H1 (cell line): ENCODE measurements at places on chromosomes 11 and 22.
A peak's percentile ranks its signal among the peaks of the same experiment; 100 is the strongest.

- DNase-seq = no peak
Measured at GRCh38 chr11:8531312-8531711, 62.7 kb downstream of the STK33 start.

GRCh38 chr11:2991452-2992233 is 486 bp downstream of the NAP1L4 start:
- DNase-seq = no peak

- DNase-seq = no peak
Measured at GRCh38 chr11:44564670-44565210, 723 bp upstream of the CD82 start.

DNA sequence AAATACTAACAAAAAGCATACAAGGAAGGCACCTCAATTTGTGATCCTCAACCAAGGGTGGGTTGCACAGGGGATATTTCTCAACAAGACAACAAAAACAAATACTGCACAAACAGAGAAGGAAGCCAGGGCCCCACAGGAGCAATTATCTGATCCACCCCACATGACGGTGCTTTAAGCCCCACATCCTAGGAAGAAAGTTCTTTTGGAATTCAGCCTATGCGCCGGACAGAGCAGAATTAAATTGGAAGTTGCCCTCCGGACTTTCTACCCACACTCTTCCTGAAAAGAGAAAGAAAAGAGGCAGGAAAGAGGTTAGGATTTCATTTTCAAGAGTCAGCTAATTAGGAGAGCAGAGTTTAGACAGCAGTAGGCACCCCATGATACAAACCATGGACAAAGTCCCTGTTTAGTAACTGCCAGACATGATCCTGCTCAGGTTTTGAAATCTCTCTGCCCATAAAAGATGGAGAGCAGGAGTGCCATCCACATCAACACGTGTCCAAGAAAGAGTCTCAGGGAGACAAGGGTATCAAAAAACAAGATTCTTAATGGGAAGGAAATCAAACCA is 40.6 kb downstream of the OSBP start:
- DNase-seq = no peak

DNA sequence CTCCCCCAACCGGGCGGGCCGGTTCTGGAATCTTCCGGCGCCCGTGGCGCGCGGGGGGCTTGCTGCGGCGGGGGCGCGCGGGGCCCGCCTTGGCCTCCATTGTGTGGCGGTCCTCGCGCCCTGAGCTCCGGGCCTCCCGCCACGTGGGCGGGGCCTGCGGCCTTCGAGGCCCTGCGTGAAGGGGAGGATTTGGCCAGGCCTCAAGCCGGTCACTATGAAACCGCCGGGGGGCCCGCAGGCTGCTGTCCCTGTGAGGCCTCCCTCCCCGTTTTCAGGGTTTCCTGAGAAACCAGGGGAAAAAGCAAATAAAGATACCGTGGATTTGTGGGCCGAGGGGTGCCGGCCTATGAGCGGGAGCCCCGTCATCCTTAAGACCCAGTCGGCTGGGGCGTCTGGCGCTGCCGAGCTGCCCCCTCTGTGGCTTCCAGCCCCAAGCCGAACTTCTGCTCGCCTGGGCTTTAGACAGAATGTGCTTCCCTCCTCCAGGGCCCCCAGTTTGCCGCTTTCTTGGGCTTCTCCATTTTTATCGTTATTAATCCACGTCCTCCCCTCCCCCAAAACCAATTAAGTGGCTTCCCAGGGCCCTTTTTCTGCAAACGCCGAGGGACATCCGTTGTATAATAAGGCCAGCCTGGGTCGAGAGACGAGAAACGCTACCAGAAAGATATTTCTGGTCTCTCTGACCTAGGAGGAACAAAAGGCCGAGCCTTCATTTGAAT is 602 bp downstream of the EWSR1 start:
- DNase-seq = no peak

GRCh38 chr11:130778026-130778425 is 138.3 kb downstream of the SNX19 start:
- DNase-seq = no peak

DNA sequence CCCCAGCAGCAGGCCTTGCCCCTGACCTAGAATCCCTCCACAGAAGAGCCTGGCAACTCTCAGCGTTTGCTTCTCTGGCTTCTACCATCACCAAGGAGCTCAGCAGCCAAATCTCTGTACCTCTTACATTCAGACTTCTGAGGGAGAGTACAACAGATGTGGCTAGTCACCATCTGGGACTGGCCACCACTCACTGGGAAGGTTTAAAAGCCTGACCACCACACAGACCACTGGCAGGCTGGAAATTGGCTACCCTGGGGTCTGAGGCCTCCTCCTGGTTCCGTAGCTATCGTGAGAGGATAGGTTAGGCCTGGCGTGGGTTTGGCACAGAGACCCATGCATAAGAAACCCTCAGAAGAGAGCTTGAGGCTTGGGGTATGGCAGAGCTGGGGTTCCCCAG is 478.5 kb upstream of the CADM1 start:
- no peak for DNase-seq

GRCh38 chr11:46009647-46010046 is 87.2 kb downstream of the LARGE2 start:
- no peak for DNase-seq

DNA sequence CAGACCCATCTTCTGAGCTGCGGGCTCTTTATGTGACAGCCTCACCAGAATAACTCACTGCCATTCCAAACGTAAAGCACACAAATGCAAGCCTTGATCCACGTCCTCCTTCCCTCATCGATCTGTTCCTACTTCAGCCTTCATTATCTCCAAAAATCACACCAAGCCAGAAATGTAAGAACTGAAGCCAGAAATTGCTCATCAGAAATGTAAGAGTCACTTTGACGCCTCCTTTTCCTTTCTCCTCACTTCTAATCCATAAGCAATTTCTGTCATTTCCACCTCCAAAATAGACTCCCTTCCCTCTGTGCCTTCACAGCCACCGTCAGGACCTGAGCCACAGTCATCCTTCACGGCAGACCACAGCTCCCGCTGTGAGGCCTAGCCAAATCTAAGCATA is 387.3 kb upstream of the B3GAT1 start:
- no peak for DNase-seq

GRCh38 chr22:47177334-47177815 is 414.9 kb downstream of the TBC1D22A start:
- no peak for DNase-seq

DNA sequence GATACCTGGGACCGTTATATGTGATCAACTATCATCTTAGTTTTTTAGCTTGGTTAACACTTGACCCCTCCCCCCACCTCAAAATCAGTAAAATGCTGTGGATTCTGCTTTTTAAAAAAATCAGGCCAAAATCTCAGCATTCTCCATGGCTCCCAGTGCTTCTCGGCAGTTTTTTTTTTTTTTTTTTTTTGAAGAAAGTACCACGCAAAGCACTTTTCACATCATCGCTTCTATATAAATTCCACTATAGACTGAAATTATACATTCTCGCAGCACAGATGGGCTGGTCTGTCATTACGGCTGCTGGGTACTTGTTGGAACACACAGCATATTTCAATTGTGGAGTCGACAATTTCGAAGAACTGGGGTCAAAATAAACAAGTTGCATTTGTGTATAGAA is 67.7 kb upstream of the PPARA start:
- DNase-seq = no peak

GRCh38 chr11:85809191-85809590 is 1.8 kb downstream of the SYTL2 start:
- DNase-seq = no peak

- no peak for DNase-seq
Measured at GRCh38 chr11:85947431-85948272, 92.5 kb downstream of the CCDC83 start.

- DNase-seq = peak; percentile 14
Measured at GRCh38 chr11:27217948-27218420, 145.0 kb downstream of the CCDC34 start.

DNA sequence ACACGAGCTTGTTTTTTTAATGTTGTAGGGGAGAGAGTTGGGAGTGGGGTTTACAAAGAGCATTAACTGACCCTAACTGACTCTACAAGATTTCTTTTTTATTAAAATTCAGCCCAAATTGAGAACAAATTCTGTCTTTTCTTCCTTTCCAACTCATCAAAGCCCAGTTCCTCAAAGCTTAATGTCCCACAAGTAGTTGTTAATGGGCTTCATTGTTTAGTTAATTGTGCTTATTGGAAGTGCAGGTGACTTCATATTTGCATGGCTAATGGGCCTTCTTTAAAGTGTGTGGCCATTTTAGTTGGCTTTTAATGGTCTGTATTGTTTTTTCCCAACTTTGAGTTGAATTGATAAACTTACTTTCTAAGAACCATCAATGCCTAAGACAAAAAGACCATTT is 39.8 kb downstream of the MPPED2 start:
- no peak for DNase-seq

DNA sequence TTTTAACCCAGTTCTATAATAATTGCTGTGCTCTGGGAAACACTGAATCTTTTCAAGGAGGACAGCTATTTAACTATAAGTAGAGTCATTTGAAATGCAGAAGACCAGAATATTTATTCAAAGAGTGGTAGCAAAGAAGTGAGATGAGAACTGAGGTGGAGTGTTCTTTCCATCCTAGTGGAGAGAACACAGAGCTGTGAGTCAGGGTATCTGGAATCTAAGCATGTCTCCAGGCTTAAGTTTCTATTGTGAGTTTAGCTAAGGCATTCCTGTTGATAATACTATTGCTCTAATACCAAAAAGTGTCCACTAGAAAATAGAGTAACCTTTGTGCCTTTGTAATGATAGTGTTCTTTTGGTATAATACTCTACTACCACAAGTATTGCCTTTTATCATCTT is 32.4 kb downstream of the JAM3 start:
- DNase-seq = no peak

DNA sequence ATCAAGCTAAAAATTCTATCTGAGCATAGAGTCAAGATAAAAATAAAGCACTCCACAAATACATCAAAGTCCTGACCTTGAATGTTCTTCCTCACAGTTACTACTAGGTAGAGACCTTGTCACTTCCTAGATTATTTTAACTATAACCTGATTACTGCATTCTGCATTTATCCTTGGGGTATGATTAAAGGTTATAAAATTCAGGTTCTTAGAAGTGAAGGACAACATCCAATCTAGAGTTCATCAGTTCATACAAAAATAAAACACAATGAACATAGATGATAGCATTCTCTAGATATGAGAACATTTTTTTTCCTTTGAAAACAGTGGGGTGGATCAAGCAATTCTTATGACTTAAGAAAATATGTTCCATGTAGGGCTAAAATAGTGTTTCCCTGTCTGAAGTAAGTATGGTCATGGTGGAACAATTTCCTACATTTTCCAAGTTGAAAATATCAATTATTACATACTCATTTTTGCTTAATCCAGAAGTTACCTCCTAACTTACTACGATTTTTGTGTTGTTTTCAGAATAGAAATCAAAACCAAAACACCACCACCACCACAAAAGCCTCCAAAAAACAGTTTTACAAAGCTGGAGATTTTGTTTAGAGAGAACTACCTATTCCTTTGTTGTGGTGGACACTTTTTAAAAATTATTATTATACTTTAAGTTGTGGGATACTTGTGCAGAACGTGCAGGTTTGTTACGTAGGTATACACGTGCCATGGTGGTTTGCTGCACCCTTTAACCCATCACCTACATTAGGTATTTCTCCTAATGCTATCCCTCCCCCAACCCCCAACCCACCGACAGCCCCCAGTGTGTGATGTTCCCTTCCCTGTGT is 112.0 kb upstream of the DDI1 start:
- no peak for DNase-seq

DNA sequence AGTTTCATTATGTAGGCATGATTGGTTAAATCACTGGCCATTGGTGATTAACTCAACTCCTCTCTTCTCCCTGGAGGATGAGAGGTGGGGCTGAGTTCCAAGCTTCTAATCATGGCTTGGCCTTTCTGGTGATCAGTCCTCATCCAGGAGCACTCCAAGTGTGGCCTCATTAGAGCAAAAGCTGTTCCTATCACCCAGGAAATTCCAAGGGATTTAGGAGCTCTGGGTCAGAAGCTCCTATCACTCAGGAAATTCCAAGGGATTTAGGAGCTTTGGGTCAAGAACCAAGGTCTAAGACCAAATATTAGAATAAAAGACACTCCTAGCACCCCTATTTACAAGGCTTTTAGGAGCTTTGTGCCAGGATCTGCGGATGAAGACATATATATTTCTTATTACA is 168.0 kb upstream of the BDNF start:
- no peak for DNase-seq

GRCh38 chr11:19957294-19957943 is 202.9 kb downstream of the DBX1 start:
- no peak for DNase-seq

DNA sequence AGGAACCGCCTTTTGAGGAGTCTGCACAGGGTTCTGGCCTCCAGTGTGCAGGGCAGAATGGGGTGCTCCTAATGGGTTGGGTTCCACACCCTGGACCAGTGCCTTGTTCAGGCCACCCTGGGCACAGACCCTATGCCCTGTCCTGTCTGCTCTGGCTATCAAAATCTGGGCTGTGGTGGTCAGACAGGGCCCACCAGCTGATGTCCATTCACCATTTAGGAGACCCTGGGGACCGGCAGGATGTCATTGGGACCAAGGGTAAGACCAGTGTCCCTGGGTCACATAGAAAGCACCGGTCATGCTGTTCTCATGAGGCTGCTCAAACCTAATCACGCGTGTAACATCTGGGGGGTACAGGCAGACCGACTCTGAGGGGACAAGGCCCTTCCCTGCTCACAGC is 37.3 kb downstream of the PARVG start:
- peak; percentile 30 for DNase-seq

GRCh38 chr11:31408201-31408600 is 38.5 kb downstream of the DNAJC24 start:
- DNase-seq = no peak

DNA sequence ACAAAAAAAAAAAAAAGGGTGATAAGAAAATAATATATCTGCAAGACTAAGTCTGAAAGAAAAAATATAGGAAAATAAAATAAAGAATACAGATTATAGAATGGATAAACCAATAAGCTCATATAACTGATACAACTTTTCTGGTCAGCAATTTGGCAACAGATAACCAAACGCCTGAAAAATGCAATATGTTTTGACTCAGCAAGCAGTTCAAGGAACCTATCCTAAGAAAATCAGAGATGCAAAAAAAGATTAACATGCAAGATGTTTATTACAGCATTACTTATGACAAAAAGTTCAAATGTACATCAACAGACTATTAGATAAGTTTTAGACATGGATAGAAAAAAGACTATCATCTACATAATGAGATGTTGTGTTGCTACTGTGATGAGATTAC is 27.1 kb upstream of the GAB2 start:
- DNase-seq = no peak
